ENCODE measurements at places on chromosomes 2 and 18.

- no peak for DNase-seq
These were observed 99.9 kb upstream of the CRACDL start for GRCh38 chr2:99035920-99036319.

- DNase-seq = no peak
These were observed 141.9 kb downstream of the HAUS1 start for GRCh38 chr18:46246101-46246500.

DNA sequence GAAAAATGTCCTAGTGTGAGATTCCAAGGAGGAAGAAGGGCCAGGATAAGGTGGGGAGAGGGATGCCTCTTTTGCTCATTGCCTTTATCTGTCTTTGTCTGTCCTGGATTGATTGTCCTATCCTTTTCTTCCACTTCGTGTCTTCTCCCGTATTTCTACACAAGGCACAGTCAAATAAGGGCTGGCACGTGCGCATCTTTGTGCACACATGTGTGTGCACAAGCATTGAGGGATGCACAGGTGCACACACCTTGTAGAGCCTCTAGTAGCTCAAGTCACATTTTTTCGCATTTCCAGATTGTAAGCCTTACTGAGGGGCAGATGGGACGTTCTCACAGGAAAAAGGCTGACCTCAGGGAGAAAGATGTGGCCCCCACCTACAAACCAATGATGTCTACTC is 170.2 kb upstream of the TNP1 start:
- no peak for DNase-seq

GRCh38 chr2:217632043-217632442 is 370.8 kb downstream of the TNS1 start:
- DNase-seq = no peak

DNA sequence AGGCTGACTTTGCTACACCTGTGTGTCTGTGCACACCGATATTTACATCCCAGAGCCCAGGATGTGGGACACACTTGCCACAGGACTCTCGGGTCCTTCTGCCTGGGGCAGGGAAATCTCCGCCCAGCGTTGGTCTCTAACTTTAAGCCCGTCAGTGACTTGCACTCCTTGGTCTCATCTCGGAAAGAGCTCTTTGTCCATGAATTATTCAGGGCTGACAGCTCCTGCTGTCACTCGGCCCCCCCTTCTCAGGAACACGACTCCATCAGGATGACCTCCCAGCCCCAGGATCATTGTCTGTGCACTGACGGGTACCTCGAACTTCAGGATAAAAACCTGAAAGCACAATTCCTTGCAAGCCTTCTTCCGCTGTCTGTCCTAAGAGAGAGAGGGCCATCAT is 26.6 kb downstream of the PLB1 start:
- no peak for DNase-seq

- DNase-seq = no peak
These were observed 69.2 kb downstream of the TNS1 start for GRCh38 chr2:217933617-217933993.

DNA sequence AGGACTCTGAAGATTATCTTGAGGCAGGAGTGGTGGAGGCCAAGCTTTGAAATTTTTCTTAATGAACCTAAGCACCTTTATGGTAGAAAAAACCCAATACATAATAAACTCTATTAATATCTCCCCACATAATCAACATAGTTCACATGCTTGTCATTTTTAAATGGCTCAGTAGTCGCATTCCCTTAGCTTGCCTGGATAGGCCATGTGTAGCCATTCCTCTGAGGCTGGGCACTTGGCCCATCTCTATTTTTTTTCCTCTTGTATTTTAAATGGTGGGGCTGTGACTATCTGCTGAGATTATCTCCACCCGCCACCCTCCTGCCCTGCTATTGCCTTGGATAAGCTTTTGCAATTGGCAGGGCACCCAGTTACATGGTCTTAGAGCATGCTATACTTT is 143.1 kb downstream of the FHOD3 start:
- no peak for DNase-seq

- no peak for DNase-seq
These were observed 20.5 kb downstream of the DAPL1 start for GRCh38 chr2:158815658-158816057.

- DNase-seq = peak; percentile 73
These were observed 138.1 kb downstream of the INO80D start for GRCh38 chr2:205947621-205948495.

DNA sequence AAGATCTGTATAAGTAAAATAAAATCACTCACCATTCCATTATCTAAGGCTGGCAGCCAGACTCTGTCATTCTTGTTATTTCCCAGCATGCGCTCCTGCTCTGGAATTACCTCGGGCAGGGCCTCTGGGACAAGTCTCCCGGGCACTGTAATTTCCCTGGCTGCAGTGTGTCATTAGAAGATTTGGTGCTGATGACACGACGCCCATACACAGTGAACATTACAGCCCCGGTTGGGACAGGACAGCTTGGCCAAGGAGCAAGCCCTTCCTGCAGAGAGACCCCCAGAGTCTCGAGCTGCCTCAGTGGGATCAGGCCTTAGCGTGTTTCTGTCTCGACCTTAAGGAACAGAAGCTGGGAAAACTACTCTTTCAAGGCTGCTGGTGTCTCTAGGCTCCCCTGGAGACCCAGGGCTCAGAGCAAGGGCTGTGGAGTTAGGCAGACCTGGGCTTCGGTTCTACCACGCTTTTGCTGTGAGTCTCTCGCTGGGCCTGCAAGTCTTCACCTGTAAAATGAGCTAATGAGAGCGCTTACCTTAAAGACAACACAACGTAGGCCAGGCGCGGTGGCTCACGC is 39.7 kb downstream of the SMAD7 start:
- DNase-seq = no peak

GRCh38 chr2:238287737-238288649 is at the start of gene PER2:
PER2 (minus strand) TSS chr2:238288610; CDS start chr2:238277936, 10,674 bp downstream.
- DNase-seq = no peak

- peak; percentile 71 for DNase-seq
These were observed 58.1 kb downstream of the AGAP1 start for GRCh38 chr2:235551965-235552364.

GRCh38 chr18:10488017-10488416 is 33.6 kb downstream of the APCDD1 start:
- DNase-seq = no peak

DNA sequence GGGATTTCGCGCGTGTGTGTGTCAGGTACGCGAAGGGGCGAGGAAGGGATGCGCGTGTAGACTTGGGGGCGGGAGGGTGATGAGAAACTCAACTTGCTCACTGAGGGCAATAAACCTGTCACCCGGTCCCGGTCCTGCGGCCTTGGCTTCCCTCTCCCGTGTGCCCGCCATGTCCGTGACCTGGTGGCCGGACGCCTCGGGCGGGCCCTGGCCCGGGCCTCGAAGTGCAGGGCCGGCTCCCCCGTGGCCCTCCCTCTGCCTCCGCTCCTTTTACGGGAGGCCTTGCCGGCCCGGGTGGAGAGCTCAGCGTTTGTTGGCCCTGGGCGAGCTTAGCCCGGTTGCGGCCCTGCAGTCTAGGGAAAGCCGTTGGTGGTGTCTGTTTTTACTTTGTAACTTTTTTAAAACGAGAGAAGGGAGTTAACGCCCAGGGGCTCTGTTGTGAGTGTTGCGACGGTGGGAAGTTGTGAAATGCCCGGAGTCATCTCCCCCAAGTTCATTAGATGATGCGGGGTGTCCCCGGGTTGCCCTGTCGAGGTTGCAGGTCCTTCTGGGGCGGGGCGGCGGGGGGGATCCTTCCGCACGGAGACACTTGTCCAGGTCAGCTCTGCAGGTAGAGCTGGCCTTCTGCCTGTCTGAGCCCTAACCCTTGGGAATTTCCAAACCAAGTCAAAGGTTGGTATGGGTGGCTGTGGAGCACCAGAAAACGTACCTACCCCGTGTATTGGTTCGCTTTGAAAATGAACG is 883 bp downstream of the SMCHD1 start:
- DNase-seq = peak; percentile 56

- no peak for DNase-seq
These were observed 145.5 kb downstream of the ZNF236 start for GRCh38 chr18:76967721-76968472.

DNA sequence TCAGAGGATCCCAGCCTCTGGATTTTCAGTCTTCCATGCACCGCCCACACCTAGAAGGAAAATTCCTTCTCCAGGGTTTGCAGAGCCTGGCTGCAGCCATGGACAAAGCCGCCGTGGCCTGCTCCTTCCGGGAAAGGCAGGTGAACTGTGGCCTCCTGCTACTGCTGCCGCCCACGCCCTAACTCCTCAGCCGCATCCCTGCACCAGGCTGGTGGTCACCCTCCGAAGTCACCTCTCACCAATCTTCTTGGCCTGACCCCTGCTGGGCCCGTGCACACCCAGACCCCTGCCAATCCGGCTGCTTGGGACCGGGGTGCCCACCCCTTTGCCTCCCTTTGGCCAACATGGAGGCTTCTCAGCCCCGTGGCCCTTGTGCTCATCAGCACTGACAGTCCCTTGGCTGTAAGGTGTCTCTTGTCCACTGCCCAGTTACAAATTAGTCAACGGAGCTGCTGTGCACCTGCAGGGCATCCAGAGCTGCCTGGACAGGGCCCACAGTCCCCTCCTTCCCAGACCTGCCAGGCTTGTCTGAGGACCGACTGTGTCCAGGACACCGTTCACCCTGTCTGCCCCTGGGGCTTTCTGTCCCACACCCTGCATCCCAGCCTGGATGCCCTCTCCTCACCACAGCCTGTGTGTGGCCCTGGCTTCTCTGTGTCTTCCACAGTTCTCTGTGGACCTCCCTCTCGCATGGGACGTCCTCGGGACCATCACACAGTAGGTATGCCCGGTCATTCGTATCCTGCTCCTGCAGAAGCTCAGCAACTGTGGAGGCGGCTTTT is 130.1 kb upstream of the TPO start:
- no peak for DNase-seq

GRCh38 chr18:79451237-79452125 is 55.8 kb downstream of the NFATC1 start:
- no peak for DNase-seq

GRCh38 chr18:64097497-64097896 is 51.4 kb downstream of the LINC00305 start:
- no peak for DNase-seq

DNA sequence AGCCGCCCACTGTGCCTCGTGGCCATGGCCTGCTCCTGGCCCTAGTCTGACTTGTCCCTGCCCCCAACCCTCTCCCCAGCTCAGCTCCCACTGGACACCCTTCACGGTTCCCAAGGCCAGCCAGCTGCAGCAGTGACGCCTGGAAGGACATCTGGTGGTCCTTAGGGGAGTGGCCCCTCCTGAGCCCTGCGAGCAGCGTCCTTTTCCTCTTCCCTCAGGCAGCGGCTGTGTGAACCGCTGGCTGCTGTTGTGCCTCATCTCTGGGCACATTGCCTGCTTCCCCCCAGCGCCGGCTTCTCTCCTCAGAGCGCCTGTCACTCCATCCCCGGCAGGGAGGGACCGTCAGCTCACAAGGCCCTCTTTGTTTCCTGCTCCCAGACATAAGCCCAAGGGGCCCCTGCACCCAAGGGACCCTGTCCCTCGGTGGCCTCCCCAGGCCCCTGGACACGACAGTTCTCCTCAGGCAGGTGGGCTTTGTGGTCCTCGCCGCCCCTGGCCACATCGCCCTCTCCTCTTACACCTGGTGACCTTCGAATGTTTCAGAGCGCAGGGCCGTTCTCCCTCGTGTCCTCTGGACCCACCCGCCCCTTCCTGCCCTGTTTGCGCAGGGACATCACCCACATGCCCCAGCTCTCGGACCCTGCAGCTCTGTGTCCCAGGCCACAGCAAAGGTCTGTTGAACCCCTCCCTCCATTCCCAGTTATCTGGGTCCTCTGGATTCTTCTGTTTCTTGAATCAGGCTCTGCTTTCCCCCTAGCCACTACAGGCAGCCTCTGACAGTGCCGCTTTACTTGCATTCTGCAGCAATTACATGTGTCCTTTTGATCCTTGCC is 35.8 kb downstream of the ANO7 start:
- peak; percentile 62 for DNase-seq

GRCh38 chr2:18412980-18413675 is 147.3 kb downstream of the RDH14 start:
- DNase-seq = no peak

GRCh38 chr2:175143191-175143590 is 24.8 kb downstream of the ATF2 start:
- no peak for DNase-seq

DNA sequence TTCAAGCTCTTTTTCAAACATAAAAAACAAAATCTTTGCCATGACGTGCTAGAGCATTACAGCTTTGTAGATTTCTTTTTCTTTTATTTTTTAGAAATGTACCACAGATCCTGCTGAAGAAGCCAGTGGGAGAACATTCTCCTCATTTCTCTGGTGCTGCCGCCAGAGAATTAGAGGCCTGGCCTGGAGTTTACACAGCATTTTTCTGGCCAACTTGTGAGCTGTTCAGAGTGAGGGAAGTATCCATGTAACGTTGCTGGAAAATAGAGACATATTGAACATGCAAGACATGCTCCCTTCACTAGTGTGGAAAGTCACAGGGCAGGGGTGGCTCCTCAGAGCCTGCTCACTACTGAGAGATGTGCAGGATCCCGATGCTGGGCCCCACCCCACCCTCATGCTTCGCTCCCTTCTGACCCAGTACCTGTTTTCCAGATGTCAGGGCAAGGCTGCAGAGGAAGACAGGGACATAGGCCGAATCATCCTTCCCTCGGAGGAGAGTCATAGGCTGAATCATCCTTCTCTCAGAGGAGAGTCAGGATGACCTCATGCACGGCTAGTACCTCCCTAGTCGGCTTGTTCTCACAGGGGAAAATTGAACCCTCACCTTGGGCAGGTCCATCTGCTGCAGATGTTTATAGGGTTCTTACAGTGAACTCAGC is 298.5 kb downstream of the INSIG2 start:
- no peak for DNase-seq

- no peak for DNase-seq
These were observed 21.4 kb upstream of the CNOT11 start for GRCh38 chr2:101231240-101231639.

- no peak for DNase-seq
These were observed 31.7 kb downstream of the TMEM178A start for GRCh38 chr2:39697454-39697853.

- DNase-seq = no peak
These were observed 52.1 kb downstream of the SLC38A11 start for GRCh38 chr2:164903204-164903603.

DNA sequence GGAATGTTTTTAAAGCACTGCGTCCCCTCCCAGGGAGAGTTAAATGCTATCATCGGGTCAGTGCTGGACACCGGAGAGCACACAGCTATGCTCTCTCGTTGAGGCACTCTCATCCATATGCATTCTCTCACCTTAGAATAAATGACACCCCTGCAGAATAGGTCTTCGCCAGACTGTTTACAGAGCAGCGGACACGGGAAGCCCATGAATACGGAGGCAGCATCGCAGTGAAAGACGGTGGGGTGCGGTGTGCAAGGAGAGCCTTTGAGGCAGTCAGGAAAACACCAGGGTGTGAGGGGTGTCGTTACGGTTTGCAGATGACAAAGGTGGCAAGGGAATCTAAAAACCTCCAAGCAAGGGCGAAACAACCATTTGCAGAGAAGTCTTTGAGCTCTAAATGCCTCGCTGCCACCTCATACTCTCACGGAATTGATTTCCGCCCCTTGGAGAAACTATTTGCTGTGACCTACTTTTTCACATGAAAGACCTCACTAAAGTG is 169.2 kb upstream of the FHL2 start:
- no peak for DNase-seq

Measured in ecto neural progenitor cell (in vitro differentiated cells).